Kasumi-1 (cell line): ENCODE measurements at places on chromosomes 7 and 10.

DNA sequence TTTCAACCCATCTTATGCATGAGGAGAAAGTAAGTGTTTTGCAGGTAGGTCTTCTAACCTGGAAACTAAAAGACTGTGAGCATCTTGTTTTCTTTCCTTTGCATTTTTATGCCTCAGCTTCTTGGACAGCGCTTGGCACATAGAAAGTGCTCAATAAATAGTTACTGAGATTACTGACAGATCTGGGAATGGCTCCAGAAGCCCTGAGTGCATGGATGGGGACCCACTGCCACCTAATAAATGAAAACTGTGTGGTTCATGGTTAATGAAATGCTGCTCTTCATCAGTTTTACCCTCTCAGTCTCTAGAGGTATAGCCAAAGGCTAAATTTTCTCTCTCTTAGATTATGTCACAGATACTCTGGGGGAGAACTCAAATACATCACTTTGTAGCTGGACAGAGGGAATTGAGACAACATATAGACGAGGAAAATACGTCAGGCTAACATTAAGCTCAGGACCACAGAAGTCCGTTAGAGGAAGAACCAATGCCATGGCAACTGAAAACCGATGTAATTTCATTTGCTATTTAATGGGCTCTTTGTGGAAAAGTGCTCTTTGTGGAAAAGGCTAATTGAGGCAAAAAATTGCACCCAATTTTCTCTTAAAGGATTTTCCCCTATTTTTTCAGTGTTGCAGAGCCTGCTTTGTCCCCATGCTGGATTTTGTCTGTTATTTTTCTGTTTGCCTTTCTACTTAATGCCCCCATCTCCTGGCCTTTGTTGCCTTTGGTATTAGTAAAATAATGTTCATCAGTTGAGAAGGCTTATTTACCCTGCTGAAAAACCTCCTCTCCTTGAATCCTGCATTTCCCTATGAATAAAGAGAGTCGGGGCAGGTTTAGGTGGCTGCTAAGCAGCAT is 17.8 kb downstream of the ASB4 start:
- DNase-seq: no peak

DNA sequence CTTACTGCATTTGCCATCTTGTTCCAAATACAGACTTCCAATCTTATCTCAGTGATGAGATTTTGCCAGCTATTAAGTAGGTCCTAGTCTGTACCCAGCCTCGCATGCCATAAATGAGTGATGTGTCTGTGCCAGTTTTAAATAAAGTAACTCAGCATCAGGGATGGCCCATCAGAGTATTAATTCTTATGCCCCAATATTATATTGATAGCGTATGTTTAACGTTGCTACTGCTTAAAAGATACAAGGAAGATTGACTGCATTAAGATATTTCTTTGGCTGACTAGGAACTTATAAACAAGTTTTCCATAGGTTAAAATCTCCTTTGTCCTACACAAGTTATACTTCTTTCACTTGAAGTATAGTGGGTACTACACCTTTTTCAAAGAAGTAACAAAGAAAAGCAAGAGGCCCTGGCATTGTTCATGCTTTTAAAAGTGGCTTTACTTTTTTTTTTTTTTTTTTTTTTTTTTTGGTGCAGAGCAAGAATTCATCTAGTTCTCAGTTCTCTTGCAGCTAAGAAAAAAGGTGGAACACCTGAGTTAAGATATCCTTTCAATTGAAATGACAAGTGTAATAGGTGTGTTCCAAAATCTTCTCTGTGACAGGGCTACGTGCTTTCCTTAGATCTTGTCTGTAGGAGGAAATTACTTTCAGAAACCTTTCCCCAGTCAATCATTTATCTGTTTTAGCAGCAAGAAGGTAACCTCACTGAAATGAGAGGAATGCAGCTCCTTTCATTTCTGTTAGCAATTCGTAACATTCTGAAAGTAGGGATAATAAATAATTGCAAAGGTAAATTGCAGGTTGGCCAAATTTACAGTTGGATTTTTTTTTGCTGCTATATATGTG is 245.0 kb downstream of the CELF2 start:
- no peak for DNase-seq

- DNase-seq: no peak
Measured at GRCh38 chr10:94205396-94205831, 157.3 kb downstream of the NOC3L start.

DNA sequence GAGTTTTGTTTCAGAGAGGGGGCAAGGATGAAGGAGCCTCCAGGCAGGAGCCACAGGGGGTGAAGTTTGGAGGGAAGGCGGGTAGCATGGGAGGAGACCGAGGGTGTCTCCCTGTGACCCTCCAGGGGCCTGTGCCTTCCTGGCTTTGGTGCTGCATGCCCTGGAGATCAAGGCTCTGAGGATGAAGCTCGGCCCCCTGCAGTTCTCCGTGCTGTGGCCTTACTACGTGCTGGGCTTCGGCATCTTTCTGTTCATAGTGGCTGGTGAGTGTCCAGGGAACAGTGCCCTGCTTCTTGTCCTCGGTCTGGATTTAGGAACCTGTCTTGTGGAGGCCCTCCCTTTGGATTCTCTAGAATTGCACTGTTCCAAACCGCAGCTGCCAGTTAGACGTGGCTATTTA is 9.2 kb upstream of the ZSCAN25 start:
- DNase-seq: no peak

- DNase-seq: no peak
Measured at GRCh38 chr7:102024769-102025391, 207.5 kb downstream of the CUX1 start.

DNA sequence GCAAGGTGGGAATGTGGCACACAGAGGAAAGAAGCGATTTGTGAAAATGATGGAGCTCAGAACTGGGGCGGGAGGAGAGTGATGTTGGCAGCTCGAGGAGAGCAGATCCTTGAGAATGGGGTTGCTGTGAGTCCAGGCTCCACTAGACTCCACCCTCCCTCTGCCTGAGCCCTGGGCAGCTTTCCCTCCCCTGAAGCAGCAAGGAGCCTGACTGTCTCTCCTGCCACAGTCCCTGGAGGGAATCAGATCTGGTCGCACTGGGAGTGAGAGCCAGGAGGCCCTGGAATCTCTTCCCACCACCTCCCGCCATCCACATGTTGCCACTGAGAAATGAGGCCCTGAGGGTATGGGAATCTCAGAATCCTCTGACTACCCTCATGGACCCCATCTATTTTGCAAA is 362.7 kb downstream of the PLXNA4 start:
- no peak for DNase-seq

DNA sequence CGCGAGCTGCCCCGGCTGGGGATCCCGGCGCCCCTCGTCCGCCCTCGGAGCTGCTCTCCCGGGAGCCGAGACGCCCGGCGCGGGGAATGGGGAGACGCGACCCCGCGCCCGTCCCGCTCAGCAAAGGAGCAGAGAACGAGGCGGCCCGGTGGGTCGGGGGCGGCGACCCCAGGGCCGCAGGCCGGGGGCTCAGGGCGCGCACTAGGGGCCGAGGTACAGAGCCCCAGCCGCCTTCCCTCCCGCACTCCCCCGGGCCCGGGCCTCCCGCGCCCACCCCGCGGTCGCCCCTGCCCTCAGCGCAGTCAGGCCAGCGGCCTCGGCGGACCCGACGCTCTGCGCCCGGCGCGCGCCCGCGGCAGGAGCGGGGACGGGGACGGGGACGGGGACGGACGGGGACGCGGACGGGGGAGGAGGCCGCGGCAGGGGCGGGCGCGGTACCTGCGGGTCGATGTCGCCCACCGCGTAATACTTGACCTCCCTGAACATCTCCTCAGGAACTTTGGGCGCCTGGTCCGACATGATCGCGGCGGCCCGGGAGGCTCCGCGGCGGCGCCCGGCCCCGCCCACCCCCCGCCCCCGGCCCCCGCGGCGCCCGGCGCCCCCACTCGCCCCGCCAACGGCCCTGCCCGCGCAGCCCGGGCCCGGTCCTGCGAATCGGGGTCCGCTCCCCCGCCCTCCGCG is 373 bp downstream of the PAXIP1 start:
- no peak for DNase-seq

- no peak for DNase-seq
Measured at GRCh38 chr7:55413442-55413841, 48.3 kb downstream of the LANCL2 start.

DNA sequence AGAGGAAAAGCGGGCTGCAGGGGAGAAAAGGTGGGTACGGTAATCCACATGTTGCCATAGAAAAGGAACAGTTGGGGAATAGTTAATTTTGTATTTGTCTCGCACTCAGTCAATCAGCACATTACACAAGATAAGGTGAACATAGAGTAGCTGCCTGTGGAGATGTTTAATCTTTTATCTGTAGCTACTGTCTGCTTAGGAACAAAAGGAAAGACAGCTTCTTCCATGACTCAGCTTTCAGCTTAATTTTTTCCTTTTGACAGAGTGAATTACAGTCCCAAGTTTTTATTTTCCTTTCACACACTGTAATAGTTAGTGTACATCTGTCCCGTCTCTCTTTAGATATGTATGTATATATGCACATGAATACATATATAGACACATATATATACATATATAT is 39.3 kb upstream of the PODXL start:
- no peak for DNase-seq

- peak; percentile 36 for DNase-seq
Measured at GRCh38 chr7:66627881-66628360, 760 bp upstream of the KCTD7 start.

DNA sequence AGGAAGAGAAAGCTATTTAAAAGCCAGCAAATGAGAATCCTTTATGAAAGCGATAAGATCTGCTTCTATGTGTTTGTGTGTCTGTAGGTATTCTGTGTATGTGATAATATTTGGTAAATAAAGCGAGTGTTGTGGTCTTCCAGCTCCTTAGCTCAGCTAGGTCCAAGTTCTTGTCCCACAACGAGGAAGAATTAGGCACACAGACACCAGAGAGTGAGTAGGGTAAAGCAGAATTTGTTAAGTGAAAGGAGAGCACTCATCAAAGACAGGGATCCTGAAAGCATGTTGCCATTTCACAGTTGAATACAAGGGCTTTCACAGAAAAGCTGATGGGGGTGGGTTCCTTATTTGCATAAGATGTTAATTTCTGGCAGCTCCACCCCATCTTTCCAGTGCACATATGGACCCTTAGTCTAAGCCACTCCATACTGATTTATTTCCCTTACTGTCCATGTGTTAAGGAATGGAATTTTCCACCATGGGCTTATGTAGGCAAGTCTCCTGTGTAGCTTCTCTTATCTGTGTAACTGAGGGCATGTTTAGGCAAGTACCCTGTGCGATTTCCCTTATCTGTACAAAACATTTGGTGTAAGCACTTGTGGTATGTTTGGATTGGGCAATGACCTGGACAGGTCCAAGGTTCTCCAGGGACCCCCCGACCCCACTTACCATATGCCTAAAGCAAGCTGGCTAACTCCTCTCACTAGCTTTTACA is 165.9 kb upstream of the VIPR2 start:
- DNase-seq: no peak

- DNase-seq: no peak
Measured at GRCh38 chr10:17557459-17557858, 59.7 kb downstream of the HACD1 start.

DNA sequence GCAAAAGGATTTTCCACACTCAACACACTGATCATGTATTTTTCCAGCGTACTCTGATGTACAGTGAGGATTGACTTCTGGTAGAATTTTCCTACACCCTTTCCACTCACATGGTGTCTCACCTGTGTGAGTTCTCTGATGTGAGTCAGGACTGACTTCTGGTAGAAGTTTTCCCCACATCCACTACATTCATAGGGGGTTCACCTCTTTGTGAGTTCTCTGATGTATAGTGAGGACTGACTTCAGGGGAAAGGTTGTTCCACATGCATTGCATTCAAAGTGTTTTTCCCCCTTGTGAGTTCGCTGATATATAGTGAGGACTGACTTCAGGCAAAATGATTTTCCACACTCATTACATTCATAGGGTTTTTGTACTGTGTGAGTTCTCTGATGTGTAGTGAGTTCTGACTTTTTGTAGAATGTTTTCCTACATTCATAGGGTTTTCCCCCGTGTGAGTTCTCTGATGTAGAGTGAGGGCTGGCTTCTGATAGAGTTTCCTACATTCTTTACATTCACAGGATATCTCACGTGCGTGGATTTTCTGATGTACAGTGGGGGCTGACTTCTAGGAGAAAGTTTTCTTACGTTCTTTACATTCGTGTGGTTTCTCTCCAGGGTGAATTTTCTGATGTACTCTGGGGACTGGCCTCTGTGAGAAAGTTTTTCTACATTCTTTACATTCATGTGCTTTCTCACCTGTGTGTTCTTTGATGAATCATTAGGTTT is 146.5 kb downstream of the GLRX3 start:
- no peak for DNase-seq

DNA sequence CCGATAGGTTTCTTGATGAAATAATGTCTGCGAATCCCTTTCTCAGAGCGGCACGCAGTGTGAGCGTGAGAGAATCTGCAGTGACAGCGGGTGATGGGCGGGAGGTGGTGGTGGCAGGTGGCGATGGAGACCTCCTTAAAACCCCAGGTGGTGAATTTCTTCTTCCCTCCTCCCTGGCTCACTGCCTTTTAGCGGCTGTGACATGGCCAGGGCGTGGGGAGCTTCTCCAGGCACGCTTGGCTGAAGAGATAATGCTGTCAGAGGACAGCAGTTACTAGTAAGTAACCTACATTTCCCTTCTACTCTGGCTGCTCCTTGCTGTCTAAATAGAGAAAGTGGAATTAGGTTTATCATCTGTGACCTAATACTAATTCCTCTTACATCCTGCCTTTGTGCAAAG is 141.4 kb upstream of the INSYN2A start:
- no peak for DNase-seq

GRCh38 chr7:11573128-11573750 is 258.8 kb downstream of the THSD7A start:
- DNase-seq: no peak

DNA sequence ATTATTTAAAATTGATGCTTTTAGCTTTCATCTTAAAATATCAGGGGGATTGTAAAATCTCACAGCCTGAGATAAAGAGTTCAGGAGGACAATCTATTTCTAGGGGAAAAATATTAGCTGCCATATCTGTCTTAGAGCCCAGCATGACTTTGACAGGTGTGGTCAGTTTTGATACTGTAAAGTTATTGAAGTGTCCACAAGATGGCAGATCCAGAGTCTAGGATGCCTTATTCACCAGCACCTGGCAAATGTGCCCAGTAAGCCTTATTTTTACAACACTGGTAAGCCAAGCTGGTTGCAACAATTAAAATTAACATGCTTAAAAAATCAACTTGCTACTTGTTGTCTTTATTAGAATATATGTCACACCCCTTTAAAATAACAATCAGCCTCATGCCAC is 579.3 kb downstream of the SH2D4B start:
- DNase-seq: no peak

DNA sequence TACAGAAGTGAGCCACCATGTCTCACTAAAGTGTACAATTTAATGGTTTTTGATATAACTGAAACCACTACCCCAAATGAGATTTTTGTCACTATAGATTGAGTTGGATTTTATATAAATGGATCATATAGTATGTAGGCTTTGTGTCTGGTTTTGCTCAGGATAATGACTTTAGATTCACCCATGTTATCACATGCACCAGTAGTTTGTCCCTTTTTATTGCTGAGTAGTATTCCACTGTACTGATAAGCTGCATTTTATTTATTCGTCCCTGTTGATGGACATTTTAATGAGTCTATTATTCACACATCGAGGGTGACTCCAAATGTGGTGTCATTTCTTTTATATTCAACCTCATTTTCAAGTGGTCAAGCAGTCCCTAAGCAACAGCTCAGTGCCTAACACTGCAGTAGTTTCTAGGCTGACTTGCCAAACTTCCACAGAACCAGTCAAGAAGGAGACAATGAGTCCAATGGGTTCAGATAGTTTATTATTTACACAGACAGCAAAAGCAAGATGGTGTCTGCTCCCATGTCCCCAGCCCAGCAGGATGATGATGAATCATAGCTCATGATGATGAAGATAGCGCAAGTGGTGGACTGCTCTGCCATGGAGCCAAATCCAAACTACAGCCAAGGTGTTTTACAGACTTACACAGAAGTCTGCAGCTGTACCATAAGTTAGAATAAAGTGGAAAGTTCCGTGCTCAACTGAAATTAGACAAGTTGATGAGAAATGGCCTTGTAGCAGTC is 6.6 kb upstream of the FMC1 start:
- DNase-seq: no peak
